ENCODE measurements at places on chromosomes 1 and 21.

DNA sequence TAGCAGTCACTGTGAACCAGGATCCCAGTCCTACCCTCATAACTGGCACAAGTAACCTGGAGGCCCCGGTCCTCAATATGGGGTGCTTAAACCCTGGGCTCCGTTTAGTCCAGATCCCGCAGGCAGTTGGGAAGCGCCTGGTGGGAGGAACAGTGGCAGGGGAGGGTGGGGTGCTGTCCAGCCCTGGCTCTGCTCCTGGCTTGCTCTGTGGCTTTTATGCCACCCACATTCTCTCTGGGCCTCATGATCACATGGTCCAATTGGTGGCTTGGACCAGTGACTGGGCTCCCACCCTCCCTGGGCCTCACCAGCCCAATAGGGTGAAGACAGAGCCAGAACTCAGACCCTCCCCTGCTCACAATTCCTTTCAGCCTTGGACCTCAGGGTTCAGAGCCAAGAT, 2.9 kb downstream of the CD164L2 start:
- DNase-seq, result no peak

- DNase-seq, result no peak
Observed at GRCh38 chr1:168728473-168729404, at the start of gene DPT. Gene DPT (minus strand): TSS chr1:168729206. CDS start chr1:168729174, 32 bp downstream.

GRCh38 chr1:214957330-214958137, 125.0 kb upstream of the KCNK2 start:
- no peak for DNase-seq

DNA sequence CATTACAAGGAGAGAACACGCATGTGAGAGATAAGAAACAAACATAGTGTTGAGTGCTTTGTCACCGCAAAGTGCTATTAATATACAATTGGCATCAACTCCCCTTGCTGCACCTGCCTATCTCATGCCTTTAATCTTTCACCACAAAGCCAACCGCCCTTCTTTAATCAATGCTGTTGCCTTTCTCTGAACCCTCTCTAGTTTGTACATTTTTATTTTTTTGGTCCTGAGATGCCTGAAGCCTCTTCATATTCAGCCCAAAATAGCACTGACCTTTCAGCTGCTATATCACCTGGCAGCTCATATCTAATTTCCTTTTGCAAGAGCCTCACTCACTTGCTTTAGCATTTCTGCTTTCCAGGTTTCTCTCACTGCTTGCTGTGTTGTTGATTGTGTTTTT, 504.7 kb downstream of the NUF2 start:
- no peak for DNase-seq

DNA sequence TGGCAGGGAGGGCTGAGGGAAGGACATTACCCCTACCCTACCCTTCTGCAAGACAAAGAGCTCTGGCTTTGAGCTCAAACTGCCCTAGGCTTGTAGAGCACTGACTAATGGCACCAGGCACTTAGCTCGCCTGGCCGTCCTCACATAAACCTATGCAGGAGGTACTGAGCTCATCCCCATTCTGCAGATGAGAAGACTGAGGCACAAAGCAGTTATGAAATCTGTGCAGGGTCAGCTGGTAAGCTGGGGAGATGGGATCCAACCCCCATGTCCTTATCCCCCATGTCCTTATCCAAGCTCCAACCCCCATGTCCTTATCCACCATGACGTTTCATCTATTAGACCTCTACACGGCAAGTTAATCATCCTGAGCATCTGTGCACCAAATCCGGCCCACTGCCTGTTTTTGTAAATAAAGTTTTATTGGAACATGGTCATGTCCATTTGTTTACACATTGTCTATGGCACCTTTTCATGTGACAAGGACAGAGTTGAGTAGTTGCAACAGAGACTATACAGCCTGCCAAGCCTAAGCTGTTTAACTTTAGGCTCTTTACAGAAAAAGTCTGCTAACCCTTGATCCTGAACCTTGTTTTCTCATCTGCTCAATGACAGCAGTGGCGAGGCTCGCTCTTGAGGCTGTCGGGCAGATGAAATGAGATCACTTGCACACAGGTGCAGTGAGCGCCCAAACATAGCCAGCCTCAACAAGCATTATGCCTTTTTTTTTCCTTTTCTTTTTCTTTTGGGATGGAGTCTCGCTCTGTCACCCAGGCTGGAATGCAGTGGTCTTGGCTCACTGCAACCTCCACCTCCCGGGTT, 86.8 kb downstream of the FBXO2 start:
- DNase-seq, result no peak

DNA sequence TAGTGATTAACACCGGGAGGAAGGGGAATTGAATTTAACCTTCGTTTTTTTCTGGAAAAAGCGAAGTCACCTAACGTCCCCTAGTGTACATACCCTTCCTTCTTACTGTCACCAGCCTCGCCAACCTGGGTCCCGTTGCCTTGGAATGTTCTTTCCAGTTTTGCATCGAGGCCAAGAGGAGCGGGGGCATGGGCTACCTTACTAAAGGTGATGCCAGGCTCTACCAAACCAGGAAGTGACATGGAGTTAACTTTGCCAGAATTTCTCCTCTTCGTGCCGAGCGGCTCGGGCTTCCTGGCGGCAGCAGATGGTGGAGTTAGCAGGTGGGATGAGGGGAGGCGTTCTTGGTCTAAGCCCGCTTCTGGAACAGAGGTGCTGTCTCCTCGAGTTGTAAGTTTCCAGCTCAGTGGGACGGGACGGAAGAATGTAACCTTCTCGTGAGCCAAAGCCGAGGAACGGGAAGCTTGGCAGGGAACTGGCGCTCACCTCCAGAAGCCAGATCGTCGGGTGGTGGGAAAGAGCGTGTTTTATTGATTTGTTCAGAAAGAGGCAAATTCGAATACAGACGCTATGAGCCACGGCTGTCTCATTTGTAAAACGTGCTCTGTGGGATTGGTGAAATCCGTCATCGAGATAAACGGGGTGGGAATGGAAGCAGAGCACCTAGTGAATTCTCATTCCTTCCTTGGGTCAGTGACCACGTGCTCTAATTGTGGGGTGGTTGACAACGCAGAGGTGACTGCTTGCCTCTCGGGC, 486 bp downstream of the NIPAL3 start:
- no peak for DNase-seq

DNA sequence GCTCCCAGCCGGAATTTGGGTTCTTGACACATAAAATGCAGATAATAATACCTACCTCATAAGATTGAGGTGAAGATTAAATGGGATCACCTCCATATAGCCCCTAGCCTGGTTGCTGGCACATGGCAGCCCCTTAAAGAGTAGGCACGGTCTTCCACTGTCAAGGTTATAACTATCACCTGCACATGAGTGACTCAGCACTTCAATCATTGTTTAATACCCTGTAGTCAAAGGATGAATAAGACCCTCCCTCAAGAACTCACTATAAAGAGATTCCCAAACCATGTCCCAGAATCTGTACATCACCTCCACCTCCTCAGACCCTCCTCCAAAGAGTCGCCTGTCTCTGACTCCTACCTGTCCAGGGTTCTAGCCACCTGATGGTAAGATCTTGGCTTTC, 6.5 kb upstream of the LMNA start:
- DNase-seq, result no peak

DNA sequence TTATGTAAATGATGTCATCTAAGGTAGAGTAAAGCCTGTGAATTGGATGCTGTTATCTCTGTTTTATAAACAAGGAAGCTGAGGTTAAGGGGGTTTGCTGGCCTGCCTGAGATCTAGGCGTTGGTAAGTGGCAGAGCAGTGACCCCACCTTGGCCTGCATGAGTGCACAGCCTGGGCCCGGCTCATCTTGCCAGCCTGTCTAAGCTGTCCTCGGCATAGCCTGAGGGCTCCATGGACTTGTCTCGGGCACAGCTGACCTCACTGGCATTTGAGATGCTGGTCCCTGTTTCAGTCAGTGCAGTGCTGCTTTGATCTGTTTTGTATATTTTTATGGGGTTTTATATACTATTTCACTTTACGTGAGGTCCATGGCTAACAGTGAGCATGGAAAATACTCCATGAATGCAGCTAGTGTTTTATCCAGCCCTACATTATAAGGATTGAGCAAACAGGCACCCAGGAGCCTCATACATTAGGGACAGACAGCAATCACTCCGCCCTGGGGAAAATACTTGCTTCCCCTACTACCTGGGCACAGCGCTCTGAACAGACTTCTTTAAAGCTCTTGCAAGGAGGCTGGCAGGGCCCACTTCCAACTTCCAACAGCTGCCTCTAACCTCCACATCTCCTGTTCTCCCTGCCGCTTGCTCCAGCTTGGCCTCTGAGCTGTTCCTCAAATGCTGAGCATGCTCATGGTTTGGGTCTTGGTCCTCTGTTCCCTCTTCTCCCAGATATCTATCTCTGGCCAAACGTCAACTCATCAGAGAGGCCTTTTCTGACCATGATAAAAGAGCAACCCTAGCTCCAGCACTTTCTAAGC, 150.6 kb upstream of the HMGB4 start:
- no peak for DNase-seq

GRCh38 chr1:102472520-102472919, 475.8 kb upstream of the OLFM3 start:
- DNase-seq, result no peak

DNA sequence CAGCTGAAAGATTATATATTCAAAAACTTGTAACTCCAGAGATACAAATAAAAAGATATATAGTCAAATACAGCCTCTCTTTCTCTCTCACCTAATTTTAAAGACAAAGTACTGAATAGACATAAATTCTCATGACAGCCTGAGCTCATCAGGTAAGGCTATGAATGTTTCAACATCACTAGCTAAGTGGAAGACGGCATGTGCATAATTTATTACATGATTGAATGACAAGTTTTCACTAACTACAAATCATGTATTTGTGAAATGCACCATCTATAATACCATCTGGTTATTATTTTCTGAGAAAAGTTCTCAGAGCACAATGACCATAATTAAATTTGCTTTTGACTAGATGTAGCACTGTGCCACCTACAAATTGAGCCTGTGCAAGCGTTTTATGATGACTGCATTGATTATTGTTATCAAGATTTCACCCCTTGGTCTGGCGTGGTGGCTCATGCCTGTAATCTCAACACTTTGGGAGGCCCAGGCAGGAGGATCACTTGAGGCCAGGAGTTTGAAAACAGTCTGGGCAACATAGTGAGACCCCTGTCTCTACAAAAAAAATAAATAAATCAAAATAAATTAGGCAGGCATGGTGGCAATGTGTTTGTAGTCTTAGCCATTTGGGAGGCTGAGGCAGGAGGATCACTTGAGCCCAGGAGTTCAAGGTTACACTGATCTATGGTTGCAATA, 128.2 kb downstream of the APP start:
- no peak for DNase-seq

DNA sequence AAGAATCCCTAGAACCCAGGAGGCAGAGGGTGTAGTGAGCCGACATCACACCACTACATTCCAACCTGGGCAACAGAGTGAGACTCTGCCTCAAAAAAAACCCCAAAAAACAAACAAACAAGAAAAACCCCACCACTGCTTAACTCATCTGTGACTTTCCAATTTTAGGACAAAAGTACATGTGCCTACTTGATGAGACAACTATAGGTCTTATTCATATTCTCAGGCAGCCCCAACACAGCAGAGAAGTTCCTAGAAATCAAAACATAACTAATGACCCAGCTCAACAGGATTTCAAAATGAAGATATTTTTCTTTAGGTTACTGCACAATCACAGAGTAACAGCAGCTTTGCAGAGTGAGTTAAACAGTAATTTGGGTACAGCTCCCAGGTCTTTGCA, 26.4 kb downstream of the TIAM1 start:
- DNase-seq, result no peak

- no peak for DNase-seq
Observed at GRCh38 chr1:15852828-15853302, 5.4 kb downstream of the SPEN start.
